Left renal pelvis (tissue), 4 donors: ENCODE measurements at places on chromosomes 5 and 9.

- DNase-seq: no peak
These were observed 622.3 kb downstream of the MTRR start for GRCh38 chr5:8491254-8491653.

GRCh38 chr9:94782355-94783101, 56.0 kb downstream of the AOPEP start:
- DNase-seq: no peak

DNA sequence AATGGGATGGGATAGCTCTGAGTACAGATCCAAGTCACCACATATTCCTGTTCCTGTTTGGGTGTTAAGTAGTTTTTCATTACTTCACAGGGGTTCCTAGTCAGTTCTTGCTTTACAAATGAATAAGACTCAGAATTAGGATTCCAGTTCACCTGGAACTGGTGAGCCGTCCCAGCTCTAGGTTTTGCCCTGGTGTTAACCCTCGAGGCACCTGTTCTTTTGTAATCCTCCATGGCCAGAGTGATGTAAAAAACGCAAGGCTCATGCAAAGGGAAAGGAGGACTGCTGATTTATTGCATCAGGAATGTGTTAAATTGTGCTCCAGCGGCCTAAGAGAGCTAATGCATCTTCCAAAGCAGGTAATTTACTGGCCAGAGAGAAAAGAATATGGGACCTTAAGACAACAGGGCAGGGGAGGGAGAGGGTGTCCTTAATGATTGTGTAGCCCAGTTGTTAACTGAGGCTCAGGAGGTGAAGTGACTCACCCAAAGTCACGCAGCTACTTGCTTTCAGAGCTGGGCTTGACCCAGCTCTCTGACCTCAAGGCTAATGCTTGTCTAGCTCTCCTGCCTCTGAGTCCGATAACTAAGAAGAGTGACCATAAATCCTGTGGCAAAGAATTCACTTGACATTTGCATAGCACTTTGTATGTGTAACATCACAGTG, 70.5 kb downstream of the DMRT2 start:
- DNase-seq: no peak

DNA sequence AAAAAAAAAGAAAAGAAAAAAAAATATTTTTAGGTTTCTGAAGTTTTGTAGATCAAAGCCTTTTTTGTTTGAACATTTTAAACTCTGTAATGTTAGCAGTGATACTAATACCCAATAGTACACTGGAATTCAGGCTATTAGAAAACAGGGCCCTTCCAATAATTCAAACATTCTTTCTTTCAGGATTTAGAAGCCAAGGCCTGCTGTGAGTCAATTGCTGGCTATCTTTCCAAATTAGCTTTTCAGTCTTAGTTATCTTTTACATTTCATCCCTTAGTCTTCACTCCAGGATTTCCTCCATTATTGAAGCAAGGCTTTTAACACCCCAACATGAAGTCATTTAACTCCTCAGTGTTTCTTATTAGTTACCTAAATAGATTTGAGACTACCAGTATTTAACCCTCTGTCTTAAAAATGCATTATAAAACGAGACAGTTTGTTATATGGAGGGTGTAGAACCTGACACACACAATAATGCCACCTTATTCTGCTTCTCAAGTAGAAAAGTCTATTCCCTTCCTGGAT, 951.9 kb upstream of the DMAC1 start:
- no peak for DNase-seq

- DNase-seq: no peak
These were observed 50.5 kb upstream of the RNU6ATAC start for GRCh38 chr9:134214766-134215419.

DNA sequence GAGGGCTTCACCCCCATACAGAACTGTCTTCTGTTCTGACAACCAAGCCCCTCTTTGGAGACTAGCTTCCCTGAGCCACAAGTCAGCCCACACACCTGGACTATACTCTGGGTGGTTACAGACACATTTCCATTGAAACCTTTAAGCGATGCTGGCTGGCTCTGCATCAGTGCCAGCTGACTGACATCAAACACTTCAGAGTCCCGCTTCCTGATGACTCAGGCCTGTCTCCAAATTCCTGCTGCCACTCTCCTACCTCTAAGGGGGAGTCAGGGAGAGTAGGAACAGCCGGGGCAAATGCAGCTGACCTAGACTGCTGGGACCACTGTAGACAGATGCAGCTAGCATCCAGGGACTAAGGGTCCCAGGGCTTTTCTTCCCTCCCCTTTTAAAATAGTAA, 59.4 kb downstream of the SIL1 start:
- DNase-seq: no peak

- no peak for DNase-seq
These were observed 135.2 kb downstream of the PCSK1 start for GRCh38 chr5:96297867-96298266.

DNA sequence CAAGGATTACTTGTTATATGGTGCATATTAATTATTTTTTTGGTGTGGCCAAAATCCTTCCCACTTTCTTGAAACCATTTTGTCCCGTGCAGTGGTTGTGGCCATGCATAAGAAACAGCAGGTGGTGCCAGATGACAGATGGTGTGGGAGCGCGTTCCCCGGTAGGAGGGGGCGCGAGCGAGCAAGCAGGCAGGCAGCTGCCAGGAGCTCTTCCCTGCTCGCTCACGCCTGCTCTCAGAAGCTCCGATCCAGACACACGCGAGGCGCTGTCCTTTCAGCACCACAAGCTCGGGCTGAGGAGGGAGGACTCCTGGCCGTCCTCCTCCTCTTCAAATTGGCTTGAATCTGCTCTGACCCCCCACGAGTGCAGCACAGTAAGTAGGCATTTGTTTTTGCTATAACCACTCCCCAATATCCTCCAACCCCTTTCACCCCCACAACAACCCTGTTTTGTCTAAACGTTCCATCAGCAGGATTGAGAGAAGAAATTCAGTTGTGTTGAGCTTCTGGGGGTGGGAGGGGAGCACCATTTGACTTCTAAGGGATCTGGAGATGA, at the start of gene NSG2:
Gene NSG2 (plus strand): TSS at position 237 of the 556 bp plus-strand sequence. CDS start 1,050 bp downstream, outside the sequence.
- peak; percentile 75 for DNase-seq

DNA sequence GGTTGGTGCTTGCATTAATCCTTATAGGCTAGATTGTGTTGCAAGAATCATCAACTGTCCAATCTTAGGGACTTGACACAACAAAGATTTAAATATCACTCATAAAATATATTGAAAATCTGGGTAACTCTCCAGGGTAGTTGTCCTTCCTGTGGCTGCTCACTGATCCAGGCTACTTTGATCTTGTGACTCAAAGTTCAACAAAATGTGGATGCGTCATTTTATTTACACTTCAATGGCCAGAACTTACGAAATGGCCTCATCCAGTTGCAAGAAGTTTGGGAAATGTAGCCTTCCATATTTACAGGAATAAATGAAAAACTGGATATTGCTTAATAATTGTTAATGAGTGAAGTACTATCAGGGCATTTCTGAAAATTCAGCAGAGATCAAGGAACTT, 235.5 kb upstream of the ACTBL2 start:
- no peak for DNase-seq

GRCh38 chr9:115063058-115063845, 54.7 kb downstream of the TNC start:
- no peak for DNase-seq

DNA sequence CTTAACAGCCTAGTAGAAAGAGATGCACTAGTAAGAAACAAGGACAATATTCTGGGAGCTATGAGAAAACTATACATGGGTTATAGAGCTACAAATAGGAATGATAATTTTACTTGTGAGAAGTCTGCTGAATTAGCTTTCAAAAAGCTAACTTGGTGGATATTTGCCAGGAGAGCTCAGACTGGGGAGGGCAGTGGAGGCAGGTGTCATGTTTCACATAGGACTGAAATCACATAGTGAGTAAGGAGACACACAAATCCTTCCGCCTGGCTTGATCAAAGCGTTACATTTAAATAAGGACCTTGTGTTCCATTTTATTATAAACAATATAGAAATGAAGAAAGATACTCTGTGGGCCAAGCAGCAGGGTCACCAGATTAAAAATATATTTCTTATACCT, 235.0 kb downstream of the ISL1 start:
- DNase-seq: no peak

DNA sequence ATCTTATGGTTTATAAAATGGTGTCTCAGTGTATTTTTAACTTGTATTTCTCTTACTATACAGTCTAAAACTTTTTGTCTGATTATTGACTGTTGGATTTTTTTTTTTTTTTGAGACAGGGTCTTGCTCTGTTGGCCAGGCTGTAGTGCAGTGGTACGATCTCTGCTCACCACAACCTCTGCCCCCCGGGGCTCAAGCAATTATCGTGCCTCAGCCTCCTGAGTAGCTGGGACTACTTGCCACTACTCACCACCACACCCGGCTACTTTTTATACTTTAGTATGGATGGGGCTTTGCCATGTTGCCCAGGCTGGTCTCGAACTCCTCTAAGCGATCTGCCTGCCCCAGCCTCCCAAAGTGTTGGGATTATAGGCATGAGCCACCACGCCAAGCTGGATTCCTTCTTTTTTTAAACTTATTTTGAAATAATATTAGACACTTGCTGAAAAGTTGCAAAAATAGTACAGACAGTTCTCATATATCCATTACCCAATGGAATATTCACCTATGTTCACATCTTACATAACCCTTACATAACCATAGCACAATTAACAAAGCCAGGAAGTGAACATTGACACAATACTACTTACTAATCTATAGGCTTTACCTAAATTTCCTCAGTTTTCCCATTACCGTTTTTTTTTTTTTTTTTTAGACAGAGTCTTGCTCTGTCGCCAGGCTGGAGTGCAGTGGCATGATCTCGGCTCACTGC, 47.2 kb downstream of the STOM start:
- no peak for DNase-seq

- DNase-seq: no peak
These were observed 684.7 kb upstream of the NUDT12 start for GRCh38 chr5:104247260-104247659.

DNA sequence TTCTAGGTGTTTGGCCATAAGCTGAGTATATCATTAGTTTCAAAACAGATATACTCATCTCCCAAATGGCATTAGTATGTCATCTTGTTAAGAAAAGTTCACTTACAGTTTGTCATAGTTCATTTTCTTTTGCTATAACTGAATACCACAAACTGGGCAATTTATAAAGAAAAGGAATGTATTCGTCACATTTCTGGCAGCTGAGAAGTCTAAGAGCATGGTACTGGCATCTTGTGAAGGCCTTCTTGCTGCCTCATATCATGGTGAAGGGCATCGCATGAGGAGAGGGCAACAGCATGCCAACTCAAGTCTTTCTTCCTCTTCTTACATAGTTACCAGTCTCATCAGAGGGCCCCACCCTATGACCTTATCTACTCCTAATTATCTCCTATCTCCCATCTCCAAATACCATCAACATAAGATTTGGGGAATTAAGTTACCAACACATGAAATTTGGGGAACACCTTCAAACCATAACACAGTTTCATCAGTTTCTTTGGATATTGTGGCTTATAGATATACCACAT, 20.4 kb upstream of the ITGA1 start:
- DNase-seq: no peak

- no peak for DNase-seq
These were observed 184.0 kb downstream of the SEMA5A start for GRCh38 chr5:9361835-9362234.

- DNase-seq: peak; percentile 25
These were observed 450.2 kb downstream of the NR2F1-AS1 start for GRCh38 chr5:93130624-93131490.

- DNase-seq: no peak
These were observed 41.8 kb downstream of the LYRM7 start for GRCh38 chr5:131212471-131213021.

DNA sequence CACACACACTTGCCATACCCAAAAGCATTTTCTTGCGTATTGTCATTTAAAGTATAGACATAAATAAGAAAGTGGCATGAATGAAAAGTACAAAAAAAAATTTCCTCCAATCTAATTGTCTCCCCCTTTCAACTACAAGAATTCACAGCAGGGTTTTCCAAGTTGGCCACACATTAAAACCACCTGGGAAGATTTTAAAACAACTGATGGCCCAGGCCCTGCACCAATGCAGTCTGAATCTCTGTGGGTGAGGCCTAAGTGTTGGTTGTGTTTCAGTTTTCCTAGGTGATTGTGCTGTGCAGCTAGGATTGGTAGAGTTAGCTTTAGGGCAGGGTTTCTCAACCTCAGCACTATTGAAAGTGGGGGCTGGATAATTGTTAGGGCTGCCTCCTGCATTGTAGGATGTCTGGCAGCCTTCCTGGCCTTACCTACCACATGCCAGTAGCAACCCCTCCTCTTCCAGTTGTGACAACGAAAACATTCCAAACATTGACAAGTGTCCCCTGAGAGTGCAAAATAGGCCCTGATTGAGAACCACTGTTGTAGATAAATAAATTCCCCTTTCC, 337.1 kb downstream of the KIAA0825 start:
- DNase-seq: no peak

DNA sequence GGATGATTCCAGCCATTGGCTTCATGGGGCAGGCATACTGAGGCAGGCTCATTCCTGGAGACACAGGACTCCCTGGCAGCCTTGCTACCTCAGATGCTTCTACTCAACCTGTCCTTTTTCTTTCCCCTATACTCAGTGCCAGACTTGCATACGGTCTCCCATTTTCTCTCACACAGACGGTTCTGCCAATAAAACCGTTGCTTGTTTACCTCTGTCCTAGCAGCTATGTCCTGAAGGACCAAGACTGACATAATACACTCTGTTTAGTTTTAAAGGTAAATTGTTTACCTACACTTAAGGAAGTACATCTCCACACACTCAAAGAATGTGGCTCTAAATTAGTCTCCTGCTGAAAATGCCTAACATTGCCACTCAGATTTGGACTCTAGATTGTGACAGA, 151.0 kb upstream of the RFX3 start:
- DNase-seq: no peak

DNA sequence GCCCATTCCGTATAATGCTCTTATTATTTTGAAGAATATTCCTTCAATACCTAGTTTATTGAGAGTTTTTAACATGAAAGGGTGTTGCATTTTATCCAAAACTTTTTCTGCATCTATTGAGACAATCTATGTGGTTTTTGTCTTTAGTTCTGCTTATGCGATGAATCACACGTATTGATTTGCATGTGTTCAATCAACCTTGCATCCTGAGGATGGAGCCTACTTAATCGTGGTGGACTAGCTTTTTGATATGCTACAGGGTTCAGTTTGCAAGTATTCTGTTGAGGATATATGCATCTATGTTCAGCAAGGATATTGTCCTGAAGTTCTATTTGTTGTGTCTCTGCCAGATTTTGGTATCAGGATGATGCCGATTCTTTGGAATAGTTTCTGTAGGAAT, 1070.3 kb upstream of the CDH18 start:
- DNase-seq: no peak

- DNase-seq: no peak
These were observed 818.7 kb upstream of the PTPRD start for GRCh38 chr9:11431490-11431889.
